GM03348 (cell line): ENCODE measurements at places on chromosomes 3 and 15.
A peak's percentile ranks its signal among the peaks of the same experiment; 100 is the strongest.

DNA sequence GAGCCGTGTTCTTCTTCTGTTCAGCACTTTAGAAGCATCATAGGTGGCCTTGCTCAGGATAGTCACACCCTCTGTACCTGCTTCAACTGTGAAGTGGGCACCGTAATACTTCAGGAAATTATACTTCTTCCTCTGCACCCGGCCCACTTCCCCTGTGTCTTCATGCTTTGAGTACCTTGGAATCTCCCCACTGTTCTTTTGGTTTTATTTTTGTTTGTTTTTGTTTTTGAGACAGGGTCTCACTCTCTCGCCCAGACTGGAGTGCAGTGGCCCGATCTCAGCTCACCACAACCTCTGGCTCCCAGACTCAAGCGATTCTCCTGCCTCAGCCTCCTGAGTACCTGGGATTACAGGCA, 1.7 kb downstream of the P2RY14 start:
- DNase-seq = no peak

DNA sequence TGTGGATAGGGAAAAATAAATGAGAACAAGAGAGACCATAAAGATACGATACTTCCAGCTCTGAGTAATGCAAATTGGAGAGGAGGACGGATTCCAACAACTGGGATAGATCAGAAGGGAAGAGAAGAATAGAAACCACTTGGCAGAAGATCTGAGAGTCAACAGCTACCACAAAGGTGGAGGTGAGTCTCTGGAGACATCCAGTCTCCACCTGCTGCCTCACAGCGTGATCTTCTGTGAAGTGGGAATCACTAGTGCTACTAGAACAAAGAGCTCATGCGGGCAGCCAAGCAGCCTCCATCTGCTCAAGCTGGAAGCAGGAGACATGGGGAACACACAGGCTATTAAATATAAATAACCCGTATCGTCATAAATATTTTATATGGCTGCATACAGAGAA, 558.5 kb upstream of the CFAP20DC start:
- no peak for DNase-seq

GRCh38 chr3:78926523-78926922, 841.3 kb downstream of the ROBO1 start:
- no peak for DNase-seq

DNA sequence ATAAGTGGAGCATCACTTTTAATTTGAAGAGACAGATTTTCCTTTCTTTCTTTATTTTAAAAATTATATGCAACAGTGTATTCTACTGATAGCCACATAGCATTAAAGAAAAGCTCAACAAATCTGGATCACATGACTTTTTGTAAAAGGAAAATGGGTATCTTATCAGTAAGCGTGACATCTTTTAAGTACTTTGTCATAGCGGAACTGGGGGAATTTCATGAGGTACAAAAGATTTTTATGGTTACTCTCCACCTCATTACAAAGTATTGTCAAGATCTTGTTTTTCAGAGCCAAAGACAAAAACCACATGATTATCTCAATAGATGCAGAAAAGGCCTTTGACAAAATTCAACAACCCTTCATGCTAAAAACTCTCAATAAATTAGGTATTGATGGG, 219.6 kb upstream of the ZPLD1 start:
- no peak for DNase-seq

- no peak for DNase-seq
These were observed 1.5 kb upstream of the P2RY12 start for GRCh38 chr3:151386056-151386455.

- DNase-seq = no peak
These were observed 247.4 kb upstream of the SATB1 start for GRCh38 chr3:18672561-18672960.

- DNase-seq = peak; percentile 13
These were observed 319.2 kb downstream of the FGF12 start for GRCh38 chr3:192408007-192408646.

DNA sequence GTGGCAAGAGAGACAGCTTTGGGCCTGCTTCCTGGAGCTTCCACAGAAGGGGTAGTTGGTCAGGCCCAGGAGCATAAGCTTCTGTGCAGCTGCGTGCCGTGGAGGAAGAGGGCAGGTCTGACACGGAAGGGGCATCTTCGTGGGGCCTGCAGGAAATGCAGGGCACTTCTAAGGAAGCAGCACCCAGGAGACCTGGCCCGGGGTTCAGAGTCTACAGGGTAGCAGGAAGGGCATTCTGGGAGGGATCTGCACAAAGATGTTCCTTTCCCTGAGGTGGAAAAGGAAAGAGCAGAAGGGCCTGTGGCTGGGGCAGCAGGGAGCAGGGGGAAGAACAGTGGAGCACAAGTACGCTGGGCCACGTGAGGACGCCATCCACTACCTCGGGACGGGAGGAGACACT, 85.1 kb downstream of the DNAJB8 start:
- no peak for DNase-seq

GRCh38 chr15:38610748-38611147, 46.1 kb upstream of the RASGRP1 start:
- no peak for DNase-seq

- DNase-seq = no peak
These were observed 82.2 kb upstream of the BOC start for GRCh38 chr3:113129168-113129567.
